ENCODE measurements at places on chromosomes 11 and 22.
A peak's percentile ranks its signal among the peaks of the same experiment; 100 is the strongest.

DNA sequence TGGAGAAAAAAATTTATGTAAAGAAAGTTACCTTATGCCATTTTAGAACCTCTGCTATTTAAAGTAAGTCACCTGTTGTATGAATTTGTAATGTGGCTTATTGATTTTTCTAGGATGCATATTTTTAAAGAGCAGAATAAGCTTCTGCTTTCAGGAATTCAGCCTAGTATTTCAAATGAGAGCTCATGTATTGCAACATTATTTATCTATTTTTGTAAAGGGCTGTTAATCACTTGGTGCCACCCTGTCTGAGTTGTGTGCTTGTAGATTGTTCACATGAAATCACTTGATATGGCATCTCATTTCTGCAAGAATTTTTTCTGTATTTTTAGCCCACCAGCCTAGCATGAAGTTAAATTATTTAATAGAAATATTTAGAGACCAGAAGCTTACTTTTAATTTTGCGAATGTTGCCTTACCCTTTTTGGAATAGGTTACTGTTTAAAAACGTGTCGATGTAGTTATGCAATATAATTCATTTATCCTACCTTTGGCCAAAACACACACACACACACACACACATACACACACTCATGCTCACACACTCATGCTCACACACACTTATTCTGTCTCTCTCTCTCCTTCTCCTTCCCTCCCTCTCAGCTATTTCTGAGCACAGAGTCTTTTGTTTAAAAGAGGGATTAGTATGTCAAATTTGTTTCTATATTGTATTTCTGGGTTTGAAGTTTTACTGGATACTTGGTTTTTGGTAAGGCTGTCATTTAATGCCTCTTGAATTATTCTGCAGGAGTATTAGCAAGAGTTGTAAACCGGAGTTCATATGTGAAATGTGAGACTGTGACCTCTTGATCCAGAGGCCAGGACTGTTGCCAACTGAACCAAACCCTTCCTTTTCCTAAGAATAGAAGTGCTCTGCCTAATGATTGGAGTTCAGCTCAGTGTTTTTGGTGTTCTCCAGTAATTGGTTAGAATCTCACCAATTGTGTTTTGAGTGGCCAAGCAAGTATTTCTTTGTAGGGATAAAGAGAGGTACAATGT, 34.4 kb downstream of the YAP1 start:
- no peak for DNase-seq

GRCh38 chr11:110355011-110355744, 58.8 kb upstream of the RDX start:
- no peak for DNase-seq

GRCh38 chr22:30878516-30879414, 89.8 kb downstream of the MORC2 start:
- no peak for DNase-seq

DNA sequence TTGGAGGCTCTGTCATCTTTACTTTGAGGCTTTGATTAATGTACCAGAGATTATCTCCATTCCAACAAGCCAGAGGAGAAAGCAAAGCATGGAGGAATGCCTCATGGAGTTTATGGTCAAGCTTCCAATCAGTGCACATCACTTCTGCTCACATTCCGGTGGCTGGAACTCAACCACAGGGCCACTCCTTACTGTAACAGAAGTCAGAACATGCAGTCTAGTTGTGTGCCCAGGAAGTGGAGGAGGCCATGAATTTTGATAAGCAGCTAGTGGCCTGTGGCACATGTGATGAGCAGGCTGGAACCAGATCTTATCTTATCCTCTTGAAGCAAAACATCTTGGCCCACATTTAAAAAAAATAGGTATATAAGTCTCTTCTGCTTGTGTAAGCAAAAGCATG, 258.9 kb upstream of the ARHGAP20 start:
- peak; percentile 98 for DNase-seq

DNA sequence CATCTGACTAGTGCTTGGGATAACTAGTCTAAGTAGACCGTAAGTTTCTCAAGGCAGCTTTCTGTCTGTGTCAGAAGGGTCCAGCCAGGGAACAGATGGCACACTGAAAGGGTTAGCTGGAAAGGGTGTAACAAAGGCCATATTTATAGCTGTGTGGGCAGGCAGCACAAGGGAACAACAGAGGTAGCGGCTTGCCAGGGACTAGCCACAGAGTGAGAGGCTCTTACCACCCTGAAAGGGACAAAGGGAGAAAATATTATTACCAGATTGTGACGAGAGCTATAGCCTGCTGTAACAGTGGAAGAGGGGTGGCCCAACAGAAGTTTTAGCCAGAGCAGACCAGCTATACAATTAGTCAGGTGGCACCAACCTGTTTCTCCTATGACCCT, 129.4 kb downstream of the CCDC34 start:
- no peak for DNase-seq

DNA sequence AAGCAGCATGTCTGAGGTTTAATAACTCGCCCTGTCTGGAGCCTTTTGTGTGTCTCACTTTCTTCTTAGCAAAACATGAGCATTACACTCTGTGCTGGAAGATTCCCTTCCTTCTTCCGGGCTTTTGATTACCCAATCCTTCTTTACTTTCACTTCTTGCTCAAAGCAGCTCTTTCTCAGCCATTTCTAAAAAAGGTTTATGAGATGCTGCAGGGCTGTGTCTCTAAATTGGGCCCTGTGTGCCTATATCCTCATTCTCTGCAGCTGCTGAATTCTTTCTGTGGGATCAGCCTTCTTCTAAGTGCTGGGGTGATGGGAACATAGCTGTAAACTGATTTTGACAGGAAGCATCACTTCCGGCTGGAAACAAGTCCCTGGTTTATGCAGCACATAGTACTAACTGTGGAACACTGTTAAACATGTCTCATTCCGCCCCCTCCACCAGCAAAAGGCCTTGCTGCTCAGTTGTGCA, 71.8 kb downstream of the PIWIL4 start:
- no peak for DNase-seq

GRCh38 chr11:69301081-69301454, 7.1 kb downstream of the MYEOV start:
- DNase-seq = no peak

DNA sequence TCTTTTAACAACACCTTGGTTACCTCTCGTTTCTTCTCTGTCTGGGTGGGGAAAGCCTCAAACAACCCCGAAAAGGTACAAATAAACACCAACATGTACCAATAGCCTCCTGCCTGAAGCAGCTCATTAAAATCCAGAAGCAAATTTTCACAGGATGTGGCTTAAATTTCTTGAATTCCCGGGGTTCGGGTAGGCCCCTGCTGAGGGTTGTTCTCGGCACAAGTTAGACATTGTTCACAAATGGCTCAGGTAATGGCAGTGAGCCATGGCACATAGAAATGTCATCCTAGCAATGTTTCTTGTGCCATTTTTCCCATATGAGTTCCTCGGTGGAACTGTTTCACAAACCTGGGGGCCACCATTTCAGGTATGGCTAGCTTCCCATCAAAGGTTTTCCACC, 19.7 kb upstream of the GLYATL1 start:
- DNase-seq = no peak

DNA sequence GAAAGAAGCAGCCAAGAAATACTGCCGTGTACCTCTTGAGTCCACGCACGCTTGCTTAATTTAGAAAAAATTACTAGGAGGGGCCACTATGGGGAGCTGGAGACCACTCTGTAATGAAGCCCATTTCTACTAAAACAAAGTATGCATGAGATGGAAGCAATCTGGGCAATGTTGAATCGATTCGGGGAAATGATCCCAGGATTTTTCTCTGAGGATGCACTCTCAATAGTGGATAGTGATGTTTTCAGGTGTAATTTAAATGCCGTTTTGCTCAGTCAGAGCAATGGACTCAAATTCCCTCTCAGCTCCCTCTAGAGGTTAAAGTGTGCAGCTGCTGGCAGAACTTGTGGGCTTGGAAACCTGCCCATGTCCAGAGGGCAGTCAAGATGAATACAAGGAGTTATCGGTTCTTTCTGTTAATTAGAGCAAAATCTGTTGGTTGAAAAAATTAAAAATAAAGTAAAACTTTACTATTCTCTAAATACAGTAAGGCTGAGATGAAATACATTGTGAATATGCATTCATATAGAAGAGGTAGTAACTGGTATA, 64.1 kb downstream of the ME3 start:
- peak; percentile 66 for DNase-seq

- no peak for DNase-seq
Observed at GRCh38 chr11:129969920-129970319, 32.7 kb downstream of the PRDM10 start.

- DNase-seq = peak; percentile 57
Observed at GRCh38 chr22:28882878-28883656, at the start of gene ZNRF3. Gene ZNRF3 (plus strand): TSS chr22:28883572. CDS start chr22:28883767, 195 bp downstream.
